ENCODE measurements at places on chromosomes 4 and X.

GRCh38 chr4:114599903-114600552 is 1.4 kb downstream of the UGT8 start:
- no peak for DNase-seq

GRCh38 chr4:132642016-132642817 is 506.9 kb upstream of the PCDH10 start:
- no peak for DNase-seq

DNA sequence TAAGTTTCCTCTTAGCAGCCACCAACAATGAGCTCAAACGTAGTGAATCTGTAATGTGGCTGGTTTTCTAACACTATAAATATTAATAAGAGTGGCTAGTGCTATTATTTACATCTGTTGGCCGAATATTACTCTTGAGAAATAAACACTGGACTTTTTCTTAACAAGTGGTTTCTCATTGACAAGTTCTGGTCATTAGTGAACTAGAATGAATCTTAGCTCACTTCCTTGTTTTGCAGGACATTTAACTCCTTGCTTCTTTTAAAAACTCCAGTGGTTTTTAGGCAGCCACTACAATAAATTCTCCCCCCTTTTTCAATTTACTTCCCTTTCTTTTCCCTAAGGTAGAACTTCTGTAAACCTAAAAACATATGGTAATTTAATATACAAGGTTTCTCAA is 177.2 kb downstream of the ARAP2 start:
- DNase-seq: no peak

DNA sequence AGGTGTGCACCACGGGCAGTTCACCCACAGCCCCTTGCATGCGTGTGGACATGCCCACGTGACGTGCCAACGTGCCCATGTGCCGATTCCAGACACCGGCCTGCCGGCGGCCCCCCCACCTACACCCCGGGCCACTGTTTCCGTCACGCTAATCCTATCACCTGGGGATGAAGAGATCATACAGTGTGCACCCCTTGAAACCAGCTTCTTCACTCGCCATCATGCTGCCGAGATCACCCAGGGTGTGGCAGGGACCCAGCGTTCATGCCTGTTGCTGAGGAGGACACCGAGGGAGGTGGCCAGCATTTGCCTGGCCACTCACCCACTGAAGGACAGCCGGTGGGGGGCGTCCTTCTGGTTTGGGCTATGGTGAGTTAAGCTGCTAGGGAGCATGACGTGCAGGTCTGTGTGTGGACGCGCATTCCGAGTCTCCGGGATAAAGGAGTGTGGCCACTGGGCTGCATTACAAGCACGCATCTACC is 14.1 kb downstream of the CTBP1 start:
- DNase-seq: no peak

DNA sequence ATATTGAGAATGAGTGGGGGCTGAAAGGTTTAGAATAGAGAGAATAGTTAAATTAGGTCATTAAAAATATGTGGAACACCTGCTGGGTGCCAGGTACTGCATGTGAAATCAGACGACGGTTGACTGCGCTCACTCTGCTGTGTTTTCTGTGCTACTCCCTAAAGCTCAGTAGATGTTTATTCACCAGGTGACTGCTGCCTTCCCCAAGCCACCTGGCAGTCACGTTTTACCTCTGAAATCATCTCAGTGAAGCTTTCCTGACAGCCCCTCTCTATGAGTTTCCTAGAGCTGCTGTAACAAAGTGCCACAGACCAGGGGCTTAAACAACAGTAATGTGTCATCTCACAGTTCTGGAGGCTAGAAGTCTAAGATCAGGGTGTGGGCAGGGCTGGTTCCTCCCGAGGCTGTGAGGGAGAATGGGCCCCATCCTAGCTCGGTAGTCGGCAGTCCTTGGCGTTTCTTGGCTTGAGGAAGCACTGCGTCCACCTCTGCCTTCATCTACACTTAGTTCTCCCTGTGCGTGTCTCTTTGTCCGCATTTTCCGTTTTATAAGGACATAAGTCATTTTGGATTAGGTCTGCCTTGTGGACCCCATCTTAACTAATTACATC is 25.3 kb downstream of the ADD1 start:
- DNase-seq: no peak

- no peak for DNase-seq
Measured at GRCh38 chr4:99648321-99648720, 9.3 kb downstream of the C4orf54 start.

DNA sequence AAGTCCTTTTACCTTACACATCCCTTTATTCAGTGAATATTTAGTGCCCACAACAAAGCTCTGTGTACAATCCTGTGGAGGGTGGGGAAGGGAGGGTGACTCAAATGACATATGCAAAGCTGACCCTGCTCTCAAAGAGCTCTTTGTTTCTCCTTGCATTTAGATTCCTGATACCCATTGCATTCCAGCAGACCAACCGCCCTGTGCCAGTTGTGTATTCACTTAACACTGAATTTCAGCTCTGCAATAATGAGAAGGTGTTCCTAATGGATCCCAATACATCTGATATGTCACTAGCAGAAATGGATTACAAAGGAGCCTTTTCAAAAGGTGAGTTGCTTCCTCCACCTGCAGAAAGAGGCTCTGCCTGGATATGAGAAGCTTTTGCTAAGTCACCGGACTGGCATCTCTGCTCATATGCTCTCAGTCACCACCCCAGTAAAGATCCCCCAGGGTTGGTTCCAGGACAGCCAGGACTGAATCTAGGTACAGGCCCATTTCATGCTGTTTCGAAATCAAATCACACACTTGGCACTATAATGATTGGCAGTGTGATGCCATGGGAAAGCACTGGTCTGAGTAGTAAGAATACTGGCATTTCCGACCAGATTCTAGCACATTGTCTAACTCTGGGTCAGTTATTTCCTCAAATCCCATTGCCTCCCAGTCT is 17.1 kb upstream of the ANXA3 start:
- no peak for DNase-seq

- no peak for DNase-seq
Measured at GRCh38 chr4:183798301-183799253, 106.5 kb upstream of the STOX2 start.

GRCh38 chr4:140666889-140667614 is 89.1 kb downstream of the TBC1D9 start:
- no peak for DNase-seq

GRCh38 chr4:54217642-54218495 is 11.2 kb upstream of the PDGFRA start:
- DNase-seq: peak; percentile 16

DNA sequence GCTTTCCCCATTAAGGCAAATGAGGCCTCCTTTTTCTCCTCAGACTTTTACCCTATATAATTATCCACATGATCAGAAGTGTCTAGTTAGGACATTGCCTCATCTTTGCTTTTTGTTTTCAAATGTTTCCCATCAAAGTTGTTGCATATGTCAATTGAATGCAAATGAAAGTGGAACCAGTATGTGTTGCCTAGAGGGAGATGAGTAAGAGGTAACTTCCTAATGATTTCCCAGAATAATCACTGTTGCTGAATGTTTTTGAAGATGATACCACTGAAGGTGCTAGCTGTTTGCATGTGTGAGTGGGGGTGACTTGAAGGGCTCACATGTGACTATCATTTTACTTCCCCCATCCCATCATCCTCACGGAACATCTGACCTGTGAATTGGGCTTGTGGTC is 33.9 kb downstream of the PAK3 start:
- DNase-seq: no peak

DNA sequence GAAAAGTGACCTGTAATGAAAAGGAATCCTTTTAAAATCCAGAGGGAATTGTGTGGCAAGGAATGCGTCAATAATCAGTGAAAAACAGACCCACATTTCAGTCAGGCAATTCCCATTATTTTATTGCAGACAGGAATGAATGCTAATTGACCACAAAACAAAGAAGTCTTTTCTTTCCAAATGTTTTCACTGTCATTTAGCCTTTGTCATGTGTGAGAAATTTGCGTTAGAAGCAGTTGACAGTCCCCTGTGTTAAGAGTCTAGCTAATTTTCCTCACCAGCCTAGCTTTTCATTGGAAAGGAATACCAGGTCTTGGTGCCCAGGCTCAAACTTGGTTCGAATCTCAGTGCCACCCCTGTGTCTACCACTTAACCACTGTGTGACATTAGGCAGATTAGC is 83.4 kb downstream of the KIT start:
- no peak for DNase-seq

DNA sequence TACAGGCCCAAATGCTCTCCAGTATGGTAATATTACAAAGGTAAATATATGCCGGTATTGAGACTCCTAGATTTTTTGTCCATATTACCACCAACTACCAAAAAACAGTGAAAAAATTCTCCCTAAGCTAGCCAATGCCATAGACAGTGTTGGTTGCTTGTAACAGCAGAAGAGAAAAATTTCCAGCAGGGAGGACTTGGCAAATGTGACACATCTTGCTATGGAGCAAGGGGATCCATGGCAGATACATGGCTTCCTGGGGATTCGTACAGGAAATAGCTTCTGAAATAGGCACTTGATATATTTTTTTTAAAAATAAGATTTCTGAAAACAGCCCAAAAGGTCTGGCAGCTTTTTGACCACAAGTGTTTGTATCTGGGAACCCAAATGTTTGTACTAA is 14.6 kb downstream of the SLITRK4 start:
- DNase-seq: no peak

GRCh38 chr4:97953171-97953941 is 189.9 kb downstream of the STPG2 start:
- DNase-seq: no peak
